ENCODE measurements at places on chromosomes 2 and 18.
A peak's percentile ranks its signal among the peaks of the same experiment; 100 is the strongest.

DNA sequence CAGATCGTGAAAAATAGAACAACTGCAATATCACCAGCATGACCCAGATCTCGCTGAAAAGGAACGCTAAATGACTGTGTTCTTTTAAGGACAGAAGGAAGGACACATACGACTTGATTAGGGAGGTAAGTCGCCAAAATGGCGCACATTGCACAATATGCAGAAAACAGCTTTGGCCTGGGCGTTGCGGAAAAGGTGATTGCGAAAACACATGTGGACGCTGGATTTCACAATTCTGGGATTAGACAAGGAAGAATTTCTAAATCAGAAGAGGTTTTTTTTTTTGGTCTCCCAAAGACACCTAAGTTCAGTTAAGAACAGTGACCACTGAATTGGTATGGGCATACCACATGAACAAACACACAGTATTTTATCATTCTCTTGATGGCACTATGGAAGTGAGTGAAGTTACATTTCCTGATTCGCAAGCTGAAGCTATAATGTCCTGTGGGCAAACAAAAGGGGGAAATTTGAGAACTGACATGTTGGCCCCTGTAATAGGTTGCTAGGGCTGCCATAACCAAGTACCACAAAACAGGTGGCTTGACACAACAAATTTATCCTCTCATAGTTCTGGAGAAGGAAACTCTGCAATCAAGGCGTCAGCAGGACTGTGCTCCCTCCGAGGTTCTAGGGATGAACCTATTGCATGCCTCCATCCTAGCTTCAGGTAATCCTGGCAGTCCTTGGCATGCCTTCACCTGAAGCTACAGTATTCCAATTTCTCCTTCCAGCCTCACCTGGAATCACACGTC is 25.8 kb upstream of the ERICH2 start:
- no peak for DNase-seq

GRCh38 chr2:236417150-236417549 is 152.5 kb upstream of the ACKR3 start:
- no peak for DNase-seq

DNA sequence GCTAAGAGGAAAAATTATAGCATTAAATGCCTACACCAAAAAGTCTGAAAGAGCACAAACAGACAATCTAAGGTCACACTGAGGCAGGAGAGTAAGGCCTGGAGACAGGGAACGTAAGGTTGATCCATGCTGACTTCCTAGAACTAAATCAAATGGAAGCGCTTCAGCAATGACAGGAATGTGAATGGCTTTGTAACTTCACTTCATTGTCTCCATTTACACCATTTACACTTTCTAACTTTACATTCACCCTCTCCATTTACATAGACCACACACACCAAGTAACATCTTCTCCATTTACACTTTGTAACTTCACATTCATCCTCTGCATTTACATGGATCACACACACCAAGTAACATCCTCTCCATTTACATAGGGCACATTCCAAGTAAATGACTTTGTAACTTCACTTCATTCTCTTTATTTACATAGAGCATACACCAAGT is 103.1 kb upstream of the SPATS2L start:
- DNase-seq: no peak

DNA sequence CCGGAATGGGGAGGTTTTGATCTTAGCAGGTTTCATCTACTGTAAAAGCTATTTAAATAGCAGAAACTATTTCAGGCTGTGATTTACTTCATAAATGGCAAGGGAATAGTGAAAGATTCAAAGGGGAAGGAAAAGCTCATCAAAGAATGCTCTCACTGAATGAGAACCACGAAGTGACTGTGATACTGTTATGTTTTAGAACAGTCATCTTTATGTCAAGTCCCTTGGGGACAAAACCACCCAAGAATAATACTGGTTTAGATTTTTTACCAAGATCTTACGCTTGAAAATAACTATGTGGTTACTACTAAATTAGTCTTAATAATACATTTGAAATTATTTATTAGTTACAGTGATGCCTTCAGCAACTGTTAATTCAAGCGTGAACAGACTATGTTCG is 28.1 kb downstream of the FARSB start:
- DNase-seq: peak; percentile 22

DNA sequence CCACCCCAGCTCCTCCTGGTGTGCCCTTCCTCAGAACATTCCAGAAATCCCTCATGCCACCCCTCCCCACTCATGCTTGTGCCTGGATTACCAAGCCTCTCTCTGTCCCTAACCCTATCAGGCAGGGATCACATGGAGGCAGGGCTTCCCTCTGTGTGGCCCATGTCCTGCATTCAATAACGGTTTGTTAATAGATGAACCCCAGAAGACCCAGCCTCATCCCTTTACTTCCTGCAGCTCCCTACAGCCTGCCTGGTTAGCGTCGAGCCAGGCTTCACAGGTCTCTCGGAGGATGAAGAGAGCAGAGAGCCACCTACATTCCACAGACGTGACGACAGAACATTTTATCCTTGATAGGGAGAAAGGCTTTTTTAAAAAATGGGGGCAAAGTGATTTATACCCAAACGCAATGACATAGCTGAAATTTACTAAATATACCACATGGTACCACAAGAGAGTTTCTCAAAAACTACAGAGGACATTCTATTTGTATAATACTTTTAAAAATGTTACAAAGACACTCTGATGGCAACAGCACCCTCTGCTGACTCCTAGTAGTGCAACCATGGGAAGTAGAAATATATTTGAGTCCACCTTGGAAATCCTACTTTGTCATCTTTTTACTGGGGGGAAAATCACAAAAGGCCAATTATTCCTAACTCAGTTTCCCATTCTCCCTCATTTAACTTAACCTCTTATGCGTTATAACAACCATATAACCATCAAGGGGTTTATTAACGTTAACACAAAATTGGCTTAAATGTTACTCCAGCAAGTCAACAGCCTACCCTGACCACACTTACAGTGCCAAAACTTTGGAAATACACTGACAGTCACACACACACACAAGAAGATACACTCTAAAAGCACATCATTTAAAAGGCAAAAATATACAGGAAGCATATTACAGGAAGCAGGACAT is 30.7 kb downstream of the FBXO15 start:
- DNase-seq: peak; percentile 75

DNA sequence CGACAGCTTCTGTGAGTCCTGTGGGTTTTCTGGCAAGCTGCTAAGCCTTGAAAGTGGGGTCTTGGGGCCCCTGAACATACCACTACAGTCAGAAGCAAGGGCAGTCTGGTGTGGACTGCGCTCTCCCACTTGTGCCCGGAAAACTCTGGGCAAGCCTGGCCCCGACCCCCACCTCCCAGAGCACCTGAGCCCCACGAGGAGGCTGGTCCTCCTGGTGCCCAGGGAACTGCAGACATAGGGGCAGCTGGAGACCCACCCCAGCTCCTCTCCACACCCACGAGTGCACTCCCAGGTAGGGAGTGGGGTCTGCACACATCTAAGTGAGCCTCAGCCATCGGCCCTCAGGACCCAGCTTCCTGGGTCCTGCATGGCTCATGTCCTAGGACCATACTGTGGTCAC is 16.2 kb upstream of the GPC1 start:
- no peak for DNase-seq

DNA sequence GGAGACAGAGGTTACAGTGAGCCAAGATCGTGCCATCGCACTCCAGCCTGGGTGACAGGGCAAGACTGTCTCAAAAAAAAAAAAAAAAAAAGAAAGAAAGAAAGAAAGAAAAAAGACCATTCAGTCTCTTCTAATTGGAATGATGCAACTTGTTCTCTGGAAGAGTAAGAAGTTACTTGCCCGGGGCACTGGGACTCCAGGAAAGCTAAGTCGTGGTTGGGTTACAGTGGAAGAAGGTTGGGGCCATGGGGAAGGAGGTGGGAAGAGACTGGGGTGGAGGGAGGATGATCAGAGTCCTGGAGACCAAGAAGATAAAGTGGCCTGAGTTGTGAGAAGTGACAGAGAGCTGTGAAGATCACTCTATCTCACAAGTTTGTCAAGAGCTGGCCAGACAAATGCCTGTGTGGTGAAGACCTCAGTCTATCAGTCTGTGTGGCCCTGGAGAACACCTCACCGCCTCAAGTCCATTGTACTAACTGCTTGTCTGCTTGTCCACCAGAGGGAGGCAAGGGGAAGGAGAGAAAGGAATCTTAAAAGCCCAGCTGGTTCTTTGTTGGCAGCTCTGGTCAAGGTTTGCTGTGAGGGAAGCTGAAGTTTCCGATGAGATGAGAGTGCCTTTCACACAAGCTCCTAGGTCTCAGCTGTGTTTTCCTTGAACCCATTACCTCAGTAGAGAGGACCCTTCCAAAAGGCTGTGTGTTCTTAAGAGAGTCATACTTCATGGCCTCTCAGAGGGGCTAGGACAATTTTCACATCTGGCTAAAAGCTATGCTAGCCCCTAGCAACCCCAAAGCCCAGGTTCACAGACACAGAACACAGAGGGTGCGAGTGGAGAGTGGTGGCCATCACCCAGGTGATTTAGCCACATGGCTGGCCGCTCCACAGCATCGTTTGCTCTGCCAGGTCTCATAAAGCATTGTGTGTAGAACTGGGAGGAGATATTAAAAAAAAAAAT is 72.0 kb upstream of the TMEM178A start:
- DNase-seq: peak; percentile 83

DNA sequence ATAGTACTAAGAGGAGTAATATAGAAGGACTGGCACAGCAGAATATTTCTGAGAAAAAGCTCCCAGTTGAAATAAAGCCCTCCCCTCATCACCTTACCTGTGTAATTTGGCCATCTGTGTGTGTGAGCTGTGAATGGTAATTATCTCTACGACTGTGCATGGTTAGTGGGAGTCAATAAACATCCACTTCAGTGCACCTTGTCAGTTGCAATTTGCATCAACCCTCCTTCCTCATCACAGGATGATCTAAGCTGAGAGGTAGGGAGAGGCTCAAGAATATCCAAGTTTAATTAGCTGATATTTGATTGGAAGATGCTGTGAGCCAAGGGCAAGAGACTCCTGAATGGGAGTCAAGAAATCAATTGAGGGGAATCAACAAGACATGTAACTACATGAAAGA is 694.9 kb upstream of the KLHL29 start:
- DNase-seq: no peak

GRCh38 chr2:233342301-233342700 is 12.0 kb upstream of the DGKD start:
- no peak for DNase-seq

GRCh38 chr2:148552675-148553331 is 91.7 kb upstream of the EPC2 start:
- DNase-seq: no peak

DNA sequence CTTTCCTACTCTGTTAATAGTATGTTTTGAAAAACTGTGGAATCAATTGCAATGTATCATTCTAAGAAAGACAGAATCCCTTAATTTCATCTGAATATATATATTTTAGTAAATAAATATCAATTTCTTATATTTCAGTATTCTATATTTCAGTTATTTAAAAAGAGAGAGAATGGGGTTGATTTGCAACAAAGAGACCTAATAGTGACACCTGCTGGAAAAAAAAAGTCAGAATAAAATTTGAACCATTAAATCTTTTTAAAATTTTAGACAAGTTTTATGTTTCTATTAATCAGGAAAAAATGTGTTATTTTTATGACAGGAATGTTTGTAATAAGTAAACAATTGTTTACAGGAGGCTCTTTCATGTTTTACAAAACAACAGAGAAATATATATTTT is 20.7 kb upstream of the CCNT2 start:
- DNase-seq: peak; percentile 25

GRCh38 chr2:9203006-9203405 is 3.6 kb upstream of the ASAP2 start:
- no peak for DNase-seq

DNA sequence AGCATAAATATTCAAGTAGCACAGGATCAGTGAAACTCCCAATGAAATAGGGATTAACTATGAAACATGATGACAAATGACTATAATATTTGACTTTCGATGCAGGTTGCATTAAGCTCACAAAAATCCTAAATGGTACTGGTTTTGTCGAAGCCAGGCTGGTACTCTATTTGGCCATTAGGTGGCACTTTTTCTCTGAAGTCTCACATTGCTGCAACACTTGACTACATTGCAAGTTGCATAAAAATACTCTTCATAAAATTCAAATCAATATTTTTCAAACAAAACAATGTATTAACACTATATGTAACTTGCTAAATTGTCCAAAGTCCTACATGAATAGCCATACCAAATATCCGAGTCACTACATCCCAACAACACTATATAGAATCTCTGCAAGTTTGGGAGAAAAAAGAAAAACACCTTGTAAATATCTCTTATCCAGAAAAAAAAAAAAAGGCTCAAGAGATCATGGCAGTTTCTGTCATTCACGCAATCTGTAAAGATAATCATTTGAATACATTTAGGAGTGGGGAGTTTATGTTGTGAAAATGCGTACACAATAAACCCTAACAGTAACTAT is 9.5 kb downstream of the RTTN start:
- peak; percentile 68 for DNase-seq

DNA sequence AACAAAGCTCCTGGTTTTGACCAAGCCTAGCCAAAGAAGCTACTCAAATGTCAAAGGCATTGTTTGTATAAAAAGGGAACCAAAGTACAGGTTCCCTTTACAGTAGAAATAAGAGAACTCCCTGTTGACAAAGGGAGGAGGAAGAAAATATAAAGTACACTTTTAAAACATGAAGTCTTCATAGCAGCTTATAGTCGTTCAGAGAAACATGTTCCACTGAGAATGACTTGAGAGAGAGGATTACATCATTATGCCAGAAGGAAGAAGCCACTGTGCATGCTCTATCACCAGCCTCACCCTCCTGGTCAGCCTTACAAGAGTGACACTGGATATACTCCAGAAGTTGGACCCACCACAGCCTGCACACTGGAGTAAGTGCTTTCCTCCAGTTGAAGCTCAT is 2.5 kb upstream of the DHRS9 start:
- no peak for DNase-seq

DNA sequence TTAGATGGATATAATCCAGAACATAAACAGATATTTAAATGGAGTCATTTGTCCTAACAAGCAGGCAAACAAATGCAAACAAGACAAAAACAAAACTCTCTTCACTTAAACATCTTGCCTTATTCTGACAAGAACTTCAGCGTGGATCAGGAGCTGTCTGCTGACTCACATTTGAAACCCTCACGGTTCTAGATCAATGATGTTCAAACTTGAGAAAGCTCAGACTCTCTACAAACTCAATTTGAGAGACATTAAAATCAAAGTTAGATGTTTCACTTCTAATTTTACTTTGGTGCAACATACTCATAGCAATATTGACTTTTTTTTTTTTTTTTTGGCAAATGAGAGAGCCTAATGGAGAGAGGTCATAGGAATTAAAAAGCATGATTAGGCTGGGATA is 362.8 kb upstream of the SLC14A2 start:
- no peak for DNase-seq

DNA sequence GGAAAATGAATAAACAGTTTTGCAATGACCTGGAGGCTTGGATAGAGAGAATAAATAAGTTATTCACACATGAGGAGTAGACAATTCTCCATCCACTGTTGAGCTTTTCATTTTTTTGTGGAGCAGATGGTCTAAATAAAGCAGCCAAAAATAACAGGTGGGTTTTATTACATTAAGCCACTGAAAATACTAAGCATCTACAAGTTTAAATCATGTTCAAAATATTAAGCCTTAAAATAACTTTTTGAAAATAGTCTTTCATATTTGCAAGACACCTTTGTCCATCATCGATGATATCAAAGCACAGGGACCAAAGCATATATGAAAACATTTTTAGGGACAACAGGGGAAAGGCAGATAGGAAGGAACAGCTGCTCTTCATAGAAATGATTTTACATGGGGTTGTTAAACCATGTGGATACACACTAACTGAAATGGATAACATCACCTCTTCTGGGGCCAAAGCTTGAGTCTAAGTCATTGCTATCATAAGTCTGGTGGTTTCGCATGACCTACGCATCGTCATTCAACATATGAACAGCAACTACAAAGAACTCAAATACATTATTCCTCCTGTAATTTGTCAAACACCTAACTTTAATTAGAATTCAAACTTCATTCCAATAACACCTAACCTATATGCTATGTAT is 197.6 kb upstream of the CHST9 start:
- no peak for DNase-seq

Data from astrocyte of the spinal cord (primary cell).